ENCODE measurements at places on chromosomes 1 and 21. TPM values are rescaled to one million over a fixed set of nuclear protein-coding genes. Genes with fewer than 3 reads are reported as not detected.

The F11R gene
- total RNA-seq, result 81.0 TPM

The PYHIN1 gene
- not detected for total RNA-seq

The SLFNL1 gene
- not detected for total RNA-seq

The PPIAL4G gene
- total RNA-seq, result not detected

The BCL2L15 gene
- 0.59 TPM for total RNA-seq

The PLPP3 gene
- 31.4 TPM for total RNA-seq

The CORT gene
- total RNA-seq, result 0.23 TPM

The SLC5A9 gene
- 0.03 TPM for total RNA-seq

The MR1 gene
- 6.2 TPM for total RNA-seq

The LYPD8 gene
- 0.20 TPM for total RNA-seq

The CSTB gene
- total RNA-seq, result 88.1 TPM

The PRKAB2 gene
- total RNA-seq, result 9.5 TPM

The SH2D5 gene
- 16.5 TPM for total RNA-seq

The CDA gene
- 32.9 TPM for total RNA-seq

The KRTAP12-1 gene
- total RNA-seq, result not detected

The RHOU gene
- total RNA-seq, result 11.4 TPM

The RNU1-3 gene
- total RNA-seq, result 9.0 TPM

All from A549 treated with Hydrocortisone at 1 μM for 4 hours (cell line).